ENCODE measurements at places on chromosomes 4 and X.

DNA sequence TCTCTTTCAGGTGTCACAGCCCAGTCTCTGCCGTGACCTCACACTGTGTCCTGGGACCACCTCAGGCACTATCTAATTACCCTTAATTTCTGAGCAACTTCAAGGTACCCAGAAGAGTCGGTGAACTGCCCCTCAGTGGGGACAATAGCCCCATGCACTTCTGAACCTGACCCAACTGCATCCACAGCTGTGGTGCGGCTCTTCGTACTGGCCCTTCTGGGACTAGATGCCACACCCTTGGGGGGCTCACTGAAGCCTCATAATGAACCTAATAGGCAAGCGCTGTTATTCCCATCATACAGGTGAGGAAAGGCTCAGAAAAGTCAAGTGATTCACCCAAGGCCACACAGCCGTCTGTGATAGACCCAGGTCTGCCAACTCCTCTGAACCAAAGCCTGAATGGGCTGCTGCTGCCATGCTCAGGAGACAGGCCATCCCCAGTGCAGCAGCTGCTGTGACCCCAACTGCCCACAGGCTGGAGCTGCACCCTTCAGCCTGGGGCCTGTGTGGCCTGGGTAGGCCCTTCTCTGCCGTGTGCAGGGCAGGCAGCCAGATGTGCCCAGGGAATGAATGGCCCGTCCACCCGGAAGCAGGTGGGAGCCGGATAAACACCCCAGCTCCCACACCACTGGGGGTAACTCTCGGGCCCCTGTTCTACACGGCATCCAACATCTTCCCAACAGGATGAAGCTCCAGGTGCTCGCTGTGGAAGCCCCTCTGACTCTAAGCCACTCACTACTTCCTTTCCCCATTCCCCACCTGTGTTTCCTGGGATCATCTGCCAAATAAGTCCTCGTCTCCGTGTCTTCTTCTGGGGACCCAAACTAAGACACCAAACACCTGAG, 35.9 kb downstream of the HMX1 start:
- DNase-seq, result no peak

DNA sequence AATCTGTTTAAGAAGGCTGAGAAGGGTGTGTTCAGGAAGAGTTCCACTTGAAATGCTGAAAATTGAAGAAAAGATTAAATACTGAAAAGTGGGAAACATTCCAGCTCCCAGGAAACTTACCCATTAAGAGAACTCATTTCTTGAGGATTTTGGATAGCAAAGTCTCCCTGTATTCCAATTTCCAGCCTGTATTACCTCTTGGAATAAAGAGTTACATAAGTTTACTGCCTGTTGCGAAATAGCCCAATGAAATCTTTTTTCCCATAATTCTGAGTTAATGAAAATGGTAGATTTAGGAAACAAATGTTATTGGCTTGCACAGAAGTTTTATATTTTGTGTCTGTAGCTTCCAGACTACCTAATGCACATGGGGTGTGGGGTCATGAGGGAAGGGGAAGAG, 12.0 kb downstream of the NHSL2 start:
- DNase-seq, result no peak

DNA sequence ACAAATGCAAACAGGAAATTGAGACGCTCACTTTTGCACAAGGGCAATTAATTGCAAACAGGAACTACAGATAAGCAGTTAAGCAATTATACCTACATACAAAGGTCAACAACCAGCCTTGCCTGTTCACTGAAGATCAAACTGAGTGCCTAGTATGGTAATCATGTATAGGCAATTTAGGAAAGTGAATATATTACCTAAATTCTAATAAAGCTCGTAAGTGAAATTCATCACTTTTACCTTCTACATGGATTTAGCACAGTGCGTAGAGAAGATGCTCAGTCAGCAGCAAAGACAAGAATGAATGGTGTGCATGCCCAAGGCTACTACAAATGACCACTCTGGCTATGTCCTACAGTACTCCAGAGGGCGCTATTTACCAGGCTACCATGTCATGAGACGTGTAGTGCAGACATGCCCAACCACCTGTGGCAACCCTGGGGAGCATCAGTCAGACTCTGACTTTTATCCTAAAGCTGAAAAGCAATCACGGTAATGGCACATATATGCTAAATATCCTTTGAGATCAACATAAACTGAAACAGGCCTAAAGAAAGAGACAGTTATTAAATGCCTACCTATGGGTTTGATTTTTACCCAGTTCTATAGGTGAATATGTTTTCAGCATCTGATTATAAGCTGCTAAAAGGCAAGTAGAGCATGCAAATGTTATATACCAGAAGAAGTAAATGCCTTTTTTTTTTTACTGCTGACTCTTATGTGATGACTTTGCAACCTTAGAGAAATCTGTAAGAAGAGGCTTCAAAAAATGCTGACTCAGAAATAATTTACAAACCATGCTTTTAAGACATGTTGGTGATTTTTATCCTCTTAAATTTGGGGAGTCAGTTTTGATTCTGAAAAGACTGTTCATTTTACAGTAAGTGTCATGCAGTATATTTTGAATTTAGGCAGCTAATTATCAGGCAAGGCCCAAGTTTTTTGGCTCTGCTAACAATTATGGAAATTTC, 178.0 kb downstream of the PPP3CA start:
- peak; percentile 47 for DNase-seq

DNA sequence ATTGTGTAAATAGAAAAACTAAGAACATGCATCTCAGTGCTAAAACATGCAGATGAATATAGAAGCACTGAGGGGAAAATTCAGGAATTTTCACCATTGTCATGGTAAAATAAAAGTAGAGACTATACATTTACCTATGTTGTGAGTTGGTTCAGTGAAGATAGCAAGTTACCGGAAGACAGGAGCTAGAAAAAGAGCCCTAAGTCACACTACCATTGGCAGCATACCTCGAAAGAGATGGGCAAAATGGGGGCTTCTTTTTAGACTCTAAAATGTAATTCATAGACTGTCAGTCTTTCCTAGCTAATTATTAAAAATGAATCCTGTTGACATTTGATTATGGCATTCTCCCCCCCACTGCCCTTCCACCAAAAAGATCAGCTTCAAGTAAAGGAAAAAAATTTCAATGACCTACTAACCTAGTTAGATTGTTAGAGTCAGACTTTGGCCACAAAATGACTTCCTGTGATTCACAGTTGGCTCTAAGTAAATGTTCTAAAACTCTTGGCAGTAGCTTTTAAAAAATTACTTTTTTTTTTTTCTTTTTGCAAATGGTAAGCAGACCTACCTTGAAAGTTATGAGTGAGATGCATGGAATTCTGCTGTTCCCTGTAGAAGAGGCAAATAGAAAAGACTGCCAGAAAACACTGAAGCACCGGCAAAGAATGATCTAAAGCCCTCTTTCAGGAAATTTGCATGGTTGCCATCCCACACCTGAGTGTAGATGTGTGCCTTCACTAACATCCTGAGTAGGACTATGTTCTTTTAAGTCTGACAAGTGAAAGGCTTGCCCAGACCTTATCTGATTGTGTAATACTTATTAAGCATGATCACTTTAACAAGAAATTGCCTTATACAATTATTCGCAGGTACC, 26.4 kb upstream of the ARSJ start:
- DNase-seq, result no peak

- DNase-seq, result no peak
Observed at GRCh38 chr4:60656171-60656570, 544.0 kb upstream of the ADGRL3 start.

DNA sequence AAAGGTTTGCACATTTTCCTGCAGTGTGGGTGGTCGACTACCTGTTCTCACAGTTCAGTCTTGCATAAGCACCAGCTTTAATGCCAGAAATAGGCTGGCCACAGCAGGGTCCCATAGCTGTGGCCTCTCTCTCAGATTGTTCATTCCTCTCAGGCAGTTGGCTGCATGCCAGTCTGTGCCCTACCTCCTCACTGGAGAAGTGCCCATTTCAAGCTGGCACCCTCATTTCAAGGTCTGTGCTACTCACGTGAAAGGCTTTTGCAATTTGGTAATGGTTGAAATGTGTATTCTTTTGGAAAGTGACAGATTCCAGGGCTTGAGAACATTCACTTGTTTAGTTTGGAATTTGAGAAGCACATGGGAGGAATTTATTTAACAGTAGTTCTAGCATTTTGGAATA, 28.9 kb upstream of the MTMR1 start:
- no peak for DNase-seq

DNA sequence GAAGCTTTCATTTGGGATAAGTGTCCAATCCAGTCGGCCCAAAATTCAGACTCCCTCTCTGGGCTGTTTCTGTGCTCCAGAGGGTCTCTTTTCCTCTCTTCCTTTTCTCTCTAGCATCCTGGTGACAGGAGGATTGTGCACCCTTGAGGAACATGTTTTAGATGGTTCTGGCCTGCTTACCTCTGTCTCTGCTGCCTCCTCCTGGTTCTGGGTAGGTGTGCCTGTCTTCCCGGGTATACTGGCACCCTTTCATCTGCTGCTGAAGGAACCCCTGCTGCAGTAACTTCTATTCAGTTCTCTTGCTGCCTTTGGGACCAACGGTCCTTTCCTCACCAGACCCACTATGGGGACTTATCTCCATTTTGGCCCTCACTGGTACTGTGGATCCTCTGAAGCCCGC, 53.2 kb downstream of the HMGB2 start:
- DNase-seq, result no peak

DNA sequence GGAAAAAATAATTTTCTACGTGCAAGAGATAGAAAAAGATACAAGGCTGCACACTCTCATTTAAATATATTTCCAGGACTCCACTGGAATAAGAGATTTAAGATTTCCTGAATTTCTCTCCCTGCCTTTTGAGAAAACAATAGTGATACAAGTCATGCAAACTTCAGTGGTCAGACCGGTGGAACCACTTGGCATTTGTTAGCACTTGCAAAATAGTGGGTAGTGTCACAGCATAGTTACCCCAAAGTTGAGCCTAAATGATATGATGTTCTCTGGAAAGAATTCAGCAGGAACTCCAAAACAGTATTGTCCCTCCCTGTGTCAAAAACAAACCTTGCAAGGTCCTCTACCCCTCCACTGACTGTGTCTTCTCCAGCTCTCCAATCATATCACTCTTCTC, 102.3 kb downstream of the ANKRD50 start:
- DNase-seq, result no peak

GRCh38 chrX:72346302-72346949, 40.7 kb upstream of the CITED1 start:
- no peak for DNase-seq

- no peak for DNase-seq
Observed at GRCh38 chr4:155566354-155566753, 100.3 kb upstream of the GUCY1A1 start.

- no peak for DNase-seq
Observed at GRCh38 chr4:107666134-107666533, 53.9 kb downstream of the PAPSS1 start.

DNA sequence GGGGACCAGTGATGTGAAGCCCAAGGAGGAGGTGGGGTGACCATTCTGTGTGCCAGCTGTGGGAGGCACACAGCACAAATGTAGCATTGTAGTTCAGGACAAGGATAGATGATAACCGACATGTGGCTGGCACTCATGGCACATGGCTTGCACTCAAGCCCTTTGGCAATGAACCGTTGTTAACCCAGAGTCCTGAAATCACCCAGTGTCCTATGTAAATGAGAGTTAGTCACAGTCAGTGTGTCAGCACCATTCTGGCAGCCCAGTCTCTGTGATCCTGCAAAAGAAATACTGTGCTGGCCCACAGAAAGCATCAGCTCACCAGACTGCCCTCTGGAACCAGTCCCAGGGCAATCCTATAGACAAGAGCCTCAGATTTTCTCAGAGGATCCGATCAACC, 339.3 kb downstream of the MID1IP1 start:
- DNase-seq, result no peak

GRCh38 chr4:175427751-175428150, 384.3 kb downstream of the GPM6A start:
- DNase-seq, result no peak

GRCh38 chrX:29067351-29067750, 480.1 kb downstream of the IL1RAPL1 start:
- DNase-seq, result no peak

DNA sequence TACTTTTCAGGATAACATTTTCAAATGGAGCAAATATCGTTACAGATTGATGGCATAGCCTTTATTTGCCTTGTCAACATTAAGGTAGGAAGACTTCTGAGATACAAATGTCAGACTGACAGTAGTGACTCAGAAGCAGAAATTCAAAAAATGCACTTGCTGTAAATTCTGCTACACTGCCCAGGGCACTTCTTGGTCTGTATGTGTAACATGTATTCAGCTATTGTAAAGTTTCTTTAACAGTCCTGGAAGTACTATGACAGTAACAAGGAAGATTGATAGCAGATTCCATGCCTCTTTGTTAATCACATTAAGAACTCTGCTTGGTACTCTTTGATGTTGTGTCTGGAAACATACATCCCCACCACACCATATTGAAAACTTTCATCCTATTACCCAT, 69.6 kb upstream of the PCDH18 start:
- DNase-seq, result no peak

GRCh38 chrX:107686792-107687191, 58.5 kb downstream of the PRPS1 start:
- no peak for DNase-seq

DNA sequence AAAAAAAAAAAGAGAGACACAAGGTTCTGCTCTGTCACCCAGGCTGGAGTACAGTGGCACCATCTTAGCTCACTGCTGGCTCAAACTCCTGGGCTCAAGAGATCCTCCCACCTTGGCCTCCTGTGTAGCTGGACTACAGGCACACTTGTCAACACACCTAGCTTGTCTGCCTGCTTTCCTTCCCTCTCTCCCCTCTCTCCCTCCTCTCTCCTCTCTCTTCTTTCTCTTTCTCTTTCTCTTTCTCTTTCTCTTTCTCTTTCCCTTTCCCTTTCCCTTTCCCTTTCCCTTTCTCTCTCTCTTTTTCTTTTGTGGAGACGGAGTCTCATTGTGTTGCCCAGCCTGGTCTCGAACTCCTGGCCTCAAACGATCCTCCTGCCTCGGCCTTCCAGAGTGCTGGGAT, 132.1 kb downstream of the DIPK2B start:
- no peak for DNase-seq

GRCh38 chrX:13235930-13236329, 83.9 kb downstream of the ATXN3L start:
- no peak for DNase-seq

GRCh38 chr4:61201561-61201960, 1.4 kb downstream of the ADGRL3 start:
- DNase-seq, result no peak

DNA sequence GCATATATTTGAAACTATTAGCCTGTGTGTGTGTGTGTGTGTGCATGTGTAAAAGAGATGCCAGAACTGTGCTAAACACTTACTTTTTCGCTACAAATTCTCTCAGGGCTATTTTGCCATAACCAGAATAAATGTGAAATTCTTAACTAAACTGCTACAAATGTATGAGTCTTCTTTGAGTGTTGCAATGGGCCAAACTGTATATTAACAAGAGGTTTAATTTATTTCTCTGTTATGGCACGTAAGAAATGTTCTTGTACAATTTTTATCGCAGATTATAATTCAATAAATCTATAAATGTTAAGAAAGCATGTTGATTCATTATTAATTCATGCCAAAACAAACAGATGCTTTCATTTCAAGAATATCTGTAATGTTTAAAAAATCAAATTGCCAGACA, 454.5 kb upstream of the PCDH7 start:
- no peak for DNase-seq

DNA sequence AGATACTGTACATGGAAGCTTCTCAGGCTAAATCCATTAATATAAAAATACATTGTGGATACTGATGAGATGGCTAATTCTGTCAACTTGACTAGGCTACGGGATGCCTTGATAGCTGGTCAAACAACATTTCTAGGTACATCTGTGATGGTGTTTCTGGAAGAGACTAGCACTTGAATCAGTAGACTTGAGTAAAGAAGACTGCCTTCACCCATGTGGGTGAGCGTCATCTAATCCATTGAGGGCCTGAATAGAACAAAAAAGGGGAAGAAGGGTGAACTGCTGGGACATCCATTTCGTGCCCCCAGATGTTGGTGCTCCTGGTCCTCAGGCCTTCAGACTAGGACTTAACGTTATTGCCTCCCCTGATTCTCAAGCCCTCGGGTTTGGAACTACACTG, 3.7 kb upstream of the SRP72 start:
- DNase-seq, result no peak
